ENCODE measurements at places on chromosomes 7 and 10.

DNA sequence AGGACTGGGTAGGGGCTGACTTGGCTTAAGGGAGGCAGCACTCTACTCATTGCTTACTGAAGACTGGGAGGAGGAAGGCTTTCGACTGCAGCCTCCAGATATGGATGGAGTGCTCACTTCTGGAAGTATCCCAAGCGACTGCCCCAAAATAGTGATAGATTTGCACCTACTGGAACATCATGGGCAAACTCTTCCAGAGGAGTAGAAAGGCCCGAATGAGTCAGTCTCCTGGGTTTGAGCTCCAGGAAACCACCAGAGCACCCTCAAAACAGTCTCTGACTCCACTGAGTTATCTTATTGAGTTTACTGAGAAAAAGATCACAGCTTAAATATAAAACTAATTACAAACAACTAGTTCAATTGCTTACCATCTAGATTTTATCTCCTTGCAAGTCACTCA, 37.2 kb upstream of the PDLIM1 start:
- DNase-seq: no peak

- no peak for DNase-seq
These were observed 90.3 kb downstream of the JMJD1C start for GRCh38 chr10:63375458-63375857.

GRCh38 chr10:94412449-94412848, 10.1 kb downstream of the TBC1D12 start:
- DNase-seq: no peak

GRCh38 chr10:51867956-51868355, 168.6 kb upstream of the CSTF2T start:
- DNase-seq: no peak

DNA sequence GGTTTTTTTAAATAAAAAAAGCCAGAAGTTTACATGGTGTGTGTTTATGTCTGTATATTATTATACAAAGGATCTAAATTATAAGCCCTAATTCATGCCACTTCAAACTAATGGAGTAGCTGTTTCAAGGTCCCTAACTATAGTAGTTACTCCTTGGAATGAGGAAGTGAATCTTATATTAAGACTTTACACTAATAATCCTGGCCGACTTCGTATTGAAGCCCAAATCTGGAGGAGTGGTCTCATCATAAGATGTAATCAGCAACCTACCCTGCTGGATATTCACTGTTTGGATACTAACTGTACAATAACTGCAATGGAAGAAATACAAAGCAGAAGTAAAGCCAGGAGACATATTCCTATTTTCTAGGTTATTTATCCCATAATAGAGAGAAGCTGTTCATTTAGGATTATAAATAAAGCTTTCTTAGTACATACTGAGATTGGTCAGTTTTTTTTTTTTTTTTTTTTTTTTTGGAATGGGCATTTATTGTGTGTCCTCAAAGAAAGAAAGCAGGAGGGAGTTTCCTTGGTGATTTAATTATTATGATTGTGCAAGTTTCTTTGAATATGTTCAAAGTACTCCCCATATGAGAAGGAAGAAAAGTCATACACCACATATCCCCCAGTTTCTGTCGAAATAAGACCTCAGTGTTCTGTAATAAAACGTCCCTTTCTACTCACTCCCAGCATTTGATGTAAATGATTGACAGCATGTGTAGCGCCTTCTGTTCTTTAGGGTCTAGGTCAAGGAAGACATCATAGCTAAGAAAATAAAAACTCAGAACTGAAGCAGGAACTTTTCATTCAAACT, 397.8 kb downstream of the EXOC4 start:
- DNase-seq: no peak

DNA sequence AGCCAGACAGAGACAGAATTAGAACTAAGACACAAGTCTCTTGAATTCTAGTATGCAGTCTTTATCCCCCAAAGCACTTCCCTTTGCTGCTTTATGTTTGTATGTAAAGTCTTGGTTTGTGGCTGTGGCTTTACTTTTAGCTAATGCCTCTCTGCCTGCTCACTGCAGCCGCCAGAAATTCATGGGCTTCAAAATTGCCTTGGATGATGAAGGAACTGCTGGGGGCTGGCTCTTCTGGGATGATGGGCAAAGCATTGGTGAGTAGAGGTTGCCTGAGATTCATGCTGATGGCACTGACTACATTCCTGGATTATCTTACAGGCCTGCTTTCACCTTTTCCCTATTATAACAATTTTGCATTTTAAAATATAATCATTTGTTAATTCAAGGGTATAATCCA, 10.9 kb upstream of the MGAM2 start:
- no peak for DNase-seq

- no peak for DNase-seq
These were observed 11.7 kb downstream of the PRF1 start for GRCh38 chr10:70590655-70591416.

DNA sequence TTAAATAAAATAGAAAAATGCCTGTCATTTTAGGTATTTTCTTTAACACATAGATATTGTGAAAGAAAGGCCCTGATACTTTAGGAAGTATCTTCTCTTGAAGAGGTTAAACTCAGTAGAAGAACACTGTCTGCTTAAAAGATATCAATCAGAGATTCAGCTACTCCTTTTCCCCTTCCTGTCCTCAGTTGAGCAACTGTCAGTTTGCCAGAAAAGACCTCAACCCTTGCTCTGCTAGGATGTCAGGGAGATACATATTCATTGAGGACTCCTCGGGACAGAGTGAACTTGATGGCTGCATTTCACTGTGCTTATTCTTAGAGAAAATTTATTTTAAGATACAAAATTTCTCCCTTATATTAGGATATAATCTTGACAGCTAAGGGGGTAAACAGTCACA, 173.6 kb upstream of the CACNA2D1 start:
- no peak for DNase-seq

GRCh38 chr7:5383314-5384098, 40.1 kb downstream of the TNRC18 start:
- DNase-seq: no peak

GRCh38 chr10:104780165-104780564, 139.1 kb downstream of the SORCS3 start:
- DNase-seq: no peak

- no peak for DNase-seq
These were observed 292.5 kb upstream of the SHH start for GRCh38 chr7:156104501-156105336.

GRCh38 chr7:79009647-79010046, 443.8 kb downstream of the MAGI2 start:
- DNase-seq: no peak

GRCh38 chr7:2278026-2278425, 36.0 kb downstream of the NUDT1 start:
- no peak for DNase-seq

DNA sequence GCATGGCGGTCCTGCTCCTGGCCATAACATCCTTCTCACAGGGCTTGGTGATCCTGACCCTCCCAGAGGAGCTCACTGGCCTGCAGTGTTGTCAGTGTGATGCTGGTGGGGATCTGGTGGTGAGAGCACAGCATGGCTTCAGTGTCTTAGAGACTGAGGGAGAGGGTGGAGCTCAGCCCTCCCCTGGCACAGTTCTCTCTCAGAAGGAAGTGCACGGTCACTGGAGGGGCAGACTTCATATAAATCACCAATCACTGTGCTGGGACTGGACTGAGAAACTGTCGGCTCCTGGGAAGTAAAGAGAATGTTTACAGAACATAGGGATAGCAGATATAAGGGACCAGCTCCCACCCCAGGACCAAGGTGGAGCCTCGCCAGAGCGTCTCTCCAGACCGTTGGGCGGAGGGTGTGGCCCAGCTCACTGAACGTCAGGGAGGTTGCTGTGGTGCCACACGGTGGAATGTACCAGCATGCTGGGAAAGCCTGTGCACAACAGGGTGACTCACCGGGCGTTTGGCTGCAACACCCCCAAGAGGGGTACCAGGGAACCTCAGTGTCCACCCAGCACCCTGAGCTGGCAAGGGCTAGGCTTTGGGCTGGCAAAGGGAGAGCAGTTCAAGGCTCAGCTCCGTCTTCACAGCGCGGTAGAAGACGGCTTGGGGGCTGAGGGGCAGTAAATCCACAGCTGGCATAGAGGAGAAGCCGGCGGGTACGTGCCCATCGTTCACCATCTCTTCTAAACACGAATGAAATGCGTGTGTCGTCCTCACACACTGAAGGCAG, 8.8 kb upstream of the GET4 start:
- DNase-seq: no peak

GRCh38 chr7:110918949-110919548, 171.9 kb upstream of the LRRN3 start:
- DNase-seq: no peak

DNA sequence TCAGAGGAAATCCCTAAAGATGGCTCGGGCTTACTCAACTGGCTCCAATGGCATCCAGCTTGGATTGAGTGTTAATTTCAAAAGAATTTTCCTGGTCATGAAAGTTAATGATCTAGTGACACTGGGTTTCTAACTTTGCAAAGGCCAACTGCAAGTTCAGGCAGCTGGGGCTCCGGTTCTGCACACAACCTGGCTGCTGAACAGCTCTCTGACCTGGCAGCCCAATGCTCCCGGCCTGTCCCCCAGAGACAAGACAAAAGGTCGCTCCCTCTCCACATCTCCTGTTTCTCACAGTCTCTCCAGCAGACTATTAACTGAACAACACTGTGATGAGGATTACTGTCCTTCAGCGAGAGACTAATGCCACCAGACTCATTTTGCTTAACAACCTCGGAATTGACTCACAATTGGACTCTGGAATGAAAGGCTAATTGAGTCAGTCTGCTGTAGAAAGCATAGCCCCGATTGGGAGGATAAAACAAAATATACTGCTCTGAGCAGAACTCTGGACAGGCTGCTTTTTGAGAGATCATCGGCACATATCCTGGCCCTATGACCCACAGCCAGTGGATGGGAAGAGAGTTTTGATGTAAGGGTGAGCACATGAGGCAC, 174.5 kb downstream of the GFRA1 start:
- no peak for DNase-seq

DNA sequence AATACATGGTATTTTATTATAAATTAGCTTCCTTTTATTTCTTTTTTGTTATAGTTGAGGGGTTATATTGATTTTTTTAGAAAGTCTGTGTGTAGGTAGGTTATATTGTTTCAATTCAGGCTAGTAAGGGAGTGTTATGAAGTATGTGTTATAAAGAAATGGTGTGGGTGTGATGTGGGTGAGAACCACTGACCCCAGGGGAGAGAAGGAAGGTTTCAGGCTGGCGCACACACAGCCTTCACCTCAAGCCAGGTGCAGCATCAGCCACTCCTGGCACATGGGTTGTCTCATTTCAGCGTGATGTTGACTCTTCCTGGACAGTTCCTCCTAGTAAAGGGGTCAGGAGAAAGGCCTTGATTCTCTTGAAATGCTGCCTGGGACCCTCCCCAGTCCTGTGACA, 291.3 kb downstream of the POU6F2 start:
- no peak for DNase-seq

DNA sequence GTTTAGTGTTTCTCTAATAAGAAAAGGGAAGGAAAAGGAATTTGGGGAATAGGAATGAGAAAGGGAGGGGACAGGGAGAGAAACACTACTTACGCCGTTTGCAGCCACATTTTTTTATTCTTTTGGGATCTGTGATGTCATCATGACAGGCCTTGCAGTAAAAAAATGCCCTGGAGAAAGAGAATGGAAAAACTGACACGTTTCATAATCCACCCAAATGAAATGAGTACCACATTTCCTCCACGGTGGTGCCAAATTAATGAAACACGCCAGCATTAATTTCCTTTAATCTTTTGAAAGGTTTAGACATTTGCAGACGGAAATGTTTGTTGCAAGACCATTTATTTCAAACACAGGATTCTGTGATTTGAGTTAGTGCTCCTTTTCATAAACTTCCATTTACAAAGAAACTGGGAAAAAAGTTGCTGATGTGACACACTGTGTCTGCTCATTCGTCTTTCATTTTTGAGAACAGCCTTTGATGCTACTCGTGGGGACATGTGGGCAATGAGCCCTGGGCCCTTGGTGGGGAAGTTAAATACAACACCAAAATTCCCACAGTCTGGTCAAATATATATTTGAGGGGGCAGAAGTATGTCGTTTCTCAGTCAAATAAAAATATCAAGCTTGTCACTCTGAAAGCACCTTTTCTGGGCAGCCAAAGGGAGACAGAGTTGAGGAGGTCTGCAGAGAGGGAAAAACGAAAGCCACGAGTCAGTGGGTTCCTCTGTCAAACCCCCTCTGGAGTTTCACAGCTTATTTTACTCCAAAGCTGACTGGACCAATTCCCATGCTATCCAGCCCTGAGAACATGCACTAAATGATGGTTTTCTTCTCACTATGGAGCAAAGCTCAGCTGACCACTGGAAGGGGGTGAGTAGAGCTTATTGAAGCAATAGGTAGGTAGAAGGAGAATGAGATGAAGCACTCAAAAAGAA, 625.5 kb downstream of the KCNMA1 start:
- no peak for DNase-seq

- DNase-seq: no peak
These were observed 9.7 kb downstream of the IFIT3 start for GRCh38 chr10:89337484-89337883.

DNA sequence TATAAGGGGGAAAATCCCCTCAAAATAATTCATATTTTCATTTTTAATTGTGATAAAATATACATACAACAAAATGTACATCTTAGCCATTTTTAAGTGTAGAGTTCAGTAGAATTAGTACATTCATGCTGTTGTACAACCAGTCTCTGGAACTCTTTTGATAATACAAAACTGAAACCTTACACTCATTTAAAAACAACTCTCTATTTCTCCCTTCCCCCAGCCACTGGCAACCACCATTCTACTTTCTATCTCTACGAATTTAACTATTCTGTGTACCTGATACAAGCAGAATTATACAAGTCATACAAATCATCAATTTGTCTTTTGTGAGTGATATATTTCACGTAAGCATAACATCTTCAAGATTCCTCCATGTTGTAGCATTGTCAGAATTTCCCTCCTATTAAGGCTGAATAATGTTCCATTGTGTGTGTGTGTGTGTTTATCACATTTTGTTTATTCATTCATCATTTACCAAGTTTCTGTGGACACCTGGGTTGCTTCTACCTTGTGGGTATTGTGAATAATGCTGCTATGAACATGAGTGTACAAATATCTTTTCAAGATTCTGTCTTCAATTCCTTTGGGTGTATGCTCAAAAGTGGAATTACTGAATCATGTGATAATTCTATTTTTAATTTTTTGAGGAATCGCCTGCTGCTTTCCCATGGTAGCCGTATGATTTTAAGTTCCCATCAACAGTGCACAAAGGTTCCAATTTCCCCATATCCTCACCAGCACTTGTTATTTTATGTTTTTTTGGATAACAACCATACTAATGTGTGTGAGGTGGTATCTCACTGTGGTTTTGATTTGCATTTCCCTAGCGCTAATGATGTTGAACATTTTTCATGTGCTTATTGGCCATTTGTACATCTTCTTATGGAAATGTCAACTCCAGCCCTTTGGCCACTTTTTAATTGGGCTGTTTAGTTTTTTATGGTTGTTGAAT, 4.7 kb upstream of the EBLN1 start:
- no peak for DNase-seq

DNA sequence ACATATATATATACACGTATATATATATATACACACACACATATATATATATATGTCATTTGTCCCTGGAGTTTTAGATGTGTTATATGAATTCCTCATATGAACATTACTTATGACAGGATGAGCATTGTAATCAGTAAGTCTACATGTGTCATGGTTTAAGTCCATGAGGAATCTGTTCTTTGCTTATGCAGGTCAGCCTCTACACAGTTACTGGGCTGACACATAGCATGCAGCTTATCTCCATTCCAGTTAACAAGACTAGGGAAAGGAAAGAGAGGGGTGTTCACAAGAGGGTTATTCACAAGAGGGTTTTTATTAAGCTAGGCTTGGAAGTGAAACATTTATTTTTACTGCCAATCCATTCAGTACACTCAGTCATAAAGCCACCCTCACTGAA, 226.7 kb downstream of the SNX13 start:
- no peak for DNase-seq

GRCh38 chr7:117837841-117838240, 35.4 kb downstream of the CTTNBP2 start:
- DNase-seq: no peak

Data from stimulated activated CD4-positive, alpha-beta T cell treated with anti-CD3 and anti-CD28 coated beads, Interleukin-1b, Interleukin-23, amount 100 ng/mL, for 1 hour (primary cell).